ENCODE measurements at places on chromosomes 1 and 21.

DNA sequence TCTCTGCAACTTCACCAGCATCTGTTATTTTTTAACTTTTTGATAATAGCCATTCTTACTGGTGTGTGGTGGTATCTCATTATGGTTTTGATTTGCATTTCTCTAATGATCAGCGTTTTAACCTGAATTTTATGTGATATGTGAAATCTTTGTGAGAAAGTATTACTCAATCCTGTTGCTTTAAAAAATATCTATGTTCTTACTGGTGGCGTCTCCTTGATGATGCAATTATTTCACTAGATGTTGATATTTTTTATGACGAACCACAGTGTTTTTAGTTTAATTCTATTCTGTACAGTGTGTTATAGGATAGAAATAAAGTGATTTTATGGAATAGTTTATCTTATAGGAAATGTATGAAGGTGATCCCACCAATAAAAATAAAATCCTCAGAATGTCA lies 54.7 kb upstream of the GPR88 start:
- no peak for DNase-seq

- DNase-seq = no peak
Measured at GRCh38 chr1:36092166-36092797, 3.6 kb downstream of the ADPRS start.

DNA sequence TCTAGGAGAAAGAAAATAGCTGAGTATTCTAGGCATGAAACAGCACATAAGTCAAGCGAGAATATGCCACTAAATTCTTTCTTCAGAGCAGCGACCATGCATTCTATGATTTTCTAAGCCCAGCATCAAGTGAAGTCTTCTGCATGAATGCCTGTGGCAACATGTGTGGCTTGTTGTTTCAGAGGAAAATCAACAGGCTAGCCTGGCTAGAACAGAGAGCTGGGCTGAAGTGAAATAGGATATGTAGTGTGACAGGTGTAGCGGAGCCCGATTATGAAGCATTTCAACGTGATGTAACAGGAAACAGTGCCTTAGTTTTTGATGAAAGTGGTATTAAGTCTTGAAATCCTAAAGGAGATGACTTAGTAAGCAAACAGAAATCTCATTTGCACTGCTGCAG lies 7.0 kb downstream of the CSDE1 start:
- DNase-seq = no peak

DNA sequence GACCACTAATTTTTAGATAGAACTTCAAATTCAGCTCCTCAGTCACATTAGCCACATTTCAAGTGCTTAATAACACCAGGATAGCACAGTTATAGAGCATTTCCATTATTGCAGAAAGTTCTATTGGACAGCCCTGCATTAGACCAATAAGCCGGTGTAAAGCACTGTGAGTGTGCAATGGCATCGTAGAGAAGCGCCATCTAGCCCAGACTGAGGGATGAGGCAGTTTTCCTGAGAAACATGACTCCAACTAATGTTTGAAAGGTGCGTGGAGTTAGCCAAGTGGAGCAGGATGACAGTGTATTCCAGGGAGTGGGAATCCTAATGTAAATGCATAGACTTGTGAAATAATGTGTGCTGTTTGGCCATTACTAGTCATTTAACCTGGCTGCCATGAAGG lies 7.7 kb downstream of the RPE65 start:
- DNase-seq = no peak

DNA sequence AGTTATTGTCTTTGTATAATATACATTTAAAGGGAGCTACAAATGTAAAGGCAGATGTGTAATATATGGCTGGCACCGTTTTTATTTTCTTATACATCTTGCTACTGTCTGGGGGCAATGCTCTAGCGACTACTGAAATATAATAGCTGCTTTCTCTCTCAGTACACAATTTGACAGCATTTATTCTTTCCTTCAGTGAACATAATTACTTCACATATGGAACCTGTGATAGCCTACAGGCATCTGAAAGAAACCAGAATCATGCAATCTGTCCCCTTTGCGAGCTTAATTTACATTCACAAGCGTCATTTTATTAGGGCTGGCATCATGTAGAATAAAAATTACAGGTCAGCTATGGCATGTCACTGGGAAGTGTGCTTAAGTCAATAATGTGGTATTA lies 557.5 kb upstream of the PTBP2 start:
- DNase-seq = no peak

DNA sequence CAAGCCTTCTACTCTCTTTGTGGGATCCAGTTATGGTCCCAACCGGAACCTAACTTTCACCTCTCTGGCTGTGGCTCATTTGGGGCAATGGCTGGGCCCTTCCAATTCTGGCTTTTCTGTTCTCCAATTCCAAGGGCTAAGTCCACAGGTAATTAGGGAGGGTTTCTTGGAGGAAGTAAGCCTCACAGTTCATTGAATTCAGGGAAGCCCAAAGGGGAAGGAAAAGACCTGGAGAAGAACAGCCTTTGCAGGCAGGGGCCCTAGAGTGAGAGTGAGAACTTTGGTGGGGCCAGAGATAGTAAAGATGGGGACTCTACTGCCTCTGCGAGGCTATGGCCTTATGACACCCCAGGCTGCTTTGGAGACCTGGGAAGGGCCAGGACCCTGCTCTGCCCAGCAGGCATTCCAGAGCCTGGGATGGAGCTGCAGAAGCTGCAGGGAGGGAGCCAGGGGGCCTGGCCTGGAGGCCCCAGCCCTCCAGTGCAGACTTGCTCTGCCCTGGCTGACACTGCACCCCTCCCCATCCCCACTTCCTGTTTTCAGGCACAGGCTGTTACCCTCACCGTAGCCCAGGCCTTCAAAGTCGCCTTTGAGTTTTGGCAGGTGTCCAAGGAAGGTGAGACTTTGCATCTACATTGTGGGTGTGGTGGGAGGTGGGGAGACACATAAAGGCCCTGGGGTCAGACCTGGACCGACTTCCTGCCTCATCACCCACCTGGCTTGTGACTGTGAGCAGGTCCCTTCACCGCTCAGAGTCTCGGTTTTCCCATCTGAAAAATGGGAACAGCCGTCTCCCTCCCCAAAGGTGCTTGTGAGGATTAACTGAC lies 18.9 kb downstream of the LDLRAP1 start:
- no peak for DNase-seq

GRCh38 chr1:160850993-160851392 lies 11.7 kb downstream of the CD244 start:
- no peak for DNase-seq

DNA sequence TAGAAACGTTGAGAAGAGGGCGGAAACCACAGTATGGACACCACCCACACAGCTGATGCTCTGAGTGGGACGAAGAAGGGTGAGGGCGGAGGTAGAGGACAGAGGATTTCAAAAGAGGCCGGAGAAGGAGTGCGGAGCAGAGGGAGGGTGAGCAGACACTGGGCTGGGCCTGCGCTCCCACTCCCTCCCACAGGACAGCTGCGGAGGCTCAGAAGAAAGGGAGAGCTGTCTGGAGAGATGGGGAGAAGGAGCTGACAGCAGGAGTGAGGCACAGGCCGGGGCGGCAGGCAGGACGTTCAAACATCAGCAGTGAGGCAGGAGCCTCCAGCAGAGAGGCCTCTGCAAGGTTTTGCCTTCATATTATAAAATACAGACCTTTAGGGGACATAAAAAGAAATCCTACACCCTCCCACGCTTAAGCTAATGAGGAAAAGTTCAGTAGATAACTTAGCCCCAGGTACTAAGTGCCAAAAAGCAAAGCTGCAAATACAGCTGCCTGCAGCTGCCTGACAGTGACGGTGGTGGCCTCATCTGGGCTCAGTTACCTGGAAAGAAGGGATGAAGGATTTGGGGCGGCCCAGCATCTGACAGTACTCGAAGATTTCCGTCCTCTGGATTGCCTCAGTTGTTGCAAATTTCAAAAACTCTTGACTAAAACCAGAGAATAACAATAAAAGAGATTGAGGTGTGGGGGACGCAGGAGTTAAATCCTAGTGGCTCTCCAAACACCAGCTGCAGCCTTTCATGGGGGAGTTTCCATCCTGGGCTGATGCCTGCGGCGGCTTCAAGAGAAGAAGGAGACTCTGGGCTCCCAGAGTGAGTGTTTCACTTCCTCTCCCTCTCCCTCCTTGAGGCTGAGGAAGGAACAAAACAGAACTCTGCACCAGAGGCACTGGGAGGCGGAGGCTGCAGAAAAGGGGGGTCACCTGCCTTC lies 25.6 kb downstream of the SEC16B start:
- DNase-seq = no peak

GRCh38 chr1:198837278-198838021 lies 198.6 kb downstream of the PTPRC start:
- DNase-seq = no peak

DNA sequence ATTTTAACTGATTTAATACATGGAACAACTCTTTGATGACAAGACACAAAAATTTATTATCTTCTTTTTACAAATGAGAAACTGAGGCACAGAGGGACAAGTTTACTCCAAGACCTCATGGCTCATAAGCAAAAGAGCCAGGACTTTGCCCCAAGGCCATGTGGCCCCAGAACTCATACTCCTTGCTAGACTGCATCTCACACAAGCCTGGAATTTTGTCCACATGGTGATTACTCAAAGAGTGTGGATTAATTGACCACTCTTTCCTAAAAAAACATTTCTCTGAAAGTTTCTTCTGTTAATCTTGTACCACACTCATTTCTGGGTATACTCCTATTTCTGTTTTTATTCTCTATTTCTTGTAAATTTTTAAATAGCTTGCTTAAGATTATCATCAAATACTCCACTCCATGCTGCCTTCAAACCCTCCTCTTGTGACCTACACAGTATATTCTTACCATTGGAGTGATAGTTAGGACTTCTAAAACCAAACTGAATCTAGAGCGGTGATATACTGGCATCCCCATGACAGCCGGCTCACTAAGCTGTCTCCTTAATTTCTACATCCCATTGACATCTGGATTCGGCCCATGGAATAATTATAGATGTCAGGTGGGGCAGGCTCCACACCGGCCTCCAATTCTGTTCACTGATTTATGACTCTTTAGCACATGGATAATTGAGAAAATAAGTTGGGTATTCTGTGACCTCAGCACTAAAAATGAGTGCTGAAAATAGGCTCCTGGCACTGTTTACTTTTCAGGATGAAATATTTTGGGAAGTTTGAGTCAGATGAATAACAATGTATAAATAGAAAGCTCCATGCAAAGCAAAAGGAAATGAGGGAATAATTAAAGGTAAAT lies 16.1 kb downstream of the RGS4 start:
- DNase-seq = peak; percentile 46

Measured in fibroblast of skin of left biceps (primary cell).